Omental fat pad (tissue), 4 donors: ENCODE measurements at places on chromosomes 11 and 22.

- DNase-seq = no peak
Observed at GRCh38 chr11:2863276-2863618, 22.3 kb downstream of the CDKN1C start.

DNA sequence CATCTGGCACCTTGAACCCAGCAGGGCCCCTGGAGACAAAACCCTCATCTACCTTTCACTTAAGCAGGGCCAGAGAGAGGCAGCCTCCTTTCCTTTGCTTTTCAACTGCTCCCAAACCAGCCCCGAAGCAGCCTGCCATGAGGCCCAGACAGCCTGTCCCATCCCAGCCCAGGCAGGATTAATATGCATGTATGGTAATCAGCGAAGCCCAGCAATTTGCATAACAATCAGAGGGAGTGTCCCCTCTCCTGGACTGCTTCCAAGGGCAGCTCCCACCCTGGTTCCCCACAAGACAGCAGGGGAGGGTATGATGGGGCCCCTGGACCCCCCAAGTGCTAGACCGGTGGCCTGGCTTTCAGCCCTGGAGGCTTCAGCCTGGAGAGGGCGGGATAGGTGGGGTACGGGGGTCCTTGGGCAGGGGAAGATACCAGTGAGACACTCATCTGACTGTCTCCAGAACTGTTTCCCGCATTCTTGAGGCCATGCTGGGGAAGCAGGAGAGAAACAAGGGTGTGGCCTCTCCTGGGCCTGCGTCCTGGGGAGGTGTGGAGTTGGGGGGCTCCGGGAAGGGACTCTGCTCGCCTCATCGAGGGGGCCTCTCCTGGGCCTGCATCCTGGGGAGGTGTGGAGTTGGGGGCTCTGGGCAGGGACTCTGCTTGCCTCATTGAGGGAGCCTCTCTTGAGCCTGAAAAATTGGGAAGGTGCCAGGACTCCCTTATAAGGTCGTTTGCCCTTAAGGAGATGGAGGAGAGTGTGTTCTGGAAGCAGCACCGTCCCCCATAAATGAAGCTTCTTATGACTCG lies 93.2 kb upstream of the PRR5 start:
- DNase-seq = no peak

GRCh38 chr11:132099692-132100091 lies 729.3 kb downstream of the NTM start:
- no peak for DNase-seq

DNA sequence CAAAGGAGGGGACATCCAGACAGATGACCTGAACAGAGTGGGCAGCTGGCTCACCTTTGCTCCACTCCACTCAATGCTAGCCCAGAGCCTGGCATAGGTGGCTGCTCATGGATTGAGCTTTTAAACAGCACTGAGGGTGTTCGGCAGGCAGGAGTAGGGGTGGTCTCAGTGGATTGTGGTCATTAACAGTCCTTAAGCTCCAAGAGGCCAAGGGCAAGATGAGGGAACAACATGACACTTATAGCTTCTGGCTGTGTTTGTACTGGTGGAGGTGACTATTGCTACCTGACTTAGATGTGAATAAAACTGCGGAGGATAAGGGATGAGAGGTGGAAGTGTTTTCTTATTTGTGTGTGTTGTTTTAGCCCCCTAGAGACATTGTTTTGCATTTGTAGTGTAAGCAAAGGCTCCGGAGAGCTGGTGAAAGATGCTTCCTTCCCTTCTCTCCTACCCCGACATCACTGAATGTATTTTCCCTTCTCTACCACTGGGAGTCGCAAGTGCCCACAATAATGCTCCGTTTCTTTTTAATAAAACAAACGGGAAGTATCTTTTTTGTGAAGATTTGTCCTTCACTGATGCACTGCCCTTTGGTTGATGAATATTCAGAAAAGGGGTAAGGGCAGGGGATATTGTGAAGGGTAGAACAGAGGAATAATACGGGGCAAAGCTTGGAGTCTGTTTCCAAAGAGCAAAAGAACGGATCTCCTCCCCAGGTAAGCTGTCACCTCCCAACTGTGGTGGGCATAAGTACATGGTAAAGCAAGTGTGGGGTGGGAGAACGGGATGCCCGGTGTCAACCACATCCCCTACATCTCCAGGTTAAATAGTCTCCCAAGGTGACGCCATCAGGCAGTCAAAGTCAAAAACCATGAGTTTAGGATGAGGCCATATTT lies 27.5 kb upstream of the MTNR1B start:
- no peak for DNase-seq

GRCh38 chr22:46269564-46269963 lies 1.8 kb downstream of the TTC38 start:
- DNase-seq = no peak

GRCh38 chr22:48331266-48331665 lies 1496.4 kb downstream of the BRD1 start:
- DNase-seq = no peak

DNA sequence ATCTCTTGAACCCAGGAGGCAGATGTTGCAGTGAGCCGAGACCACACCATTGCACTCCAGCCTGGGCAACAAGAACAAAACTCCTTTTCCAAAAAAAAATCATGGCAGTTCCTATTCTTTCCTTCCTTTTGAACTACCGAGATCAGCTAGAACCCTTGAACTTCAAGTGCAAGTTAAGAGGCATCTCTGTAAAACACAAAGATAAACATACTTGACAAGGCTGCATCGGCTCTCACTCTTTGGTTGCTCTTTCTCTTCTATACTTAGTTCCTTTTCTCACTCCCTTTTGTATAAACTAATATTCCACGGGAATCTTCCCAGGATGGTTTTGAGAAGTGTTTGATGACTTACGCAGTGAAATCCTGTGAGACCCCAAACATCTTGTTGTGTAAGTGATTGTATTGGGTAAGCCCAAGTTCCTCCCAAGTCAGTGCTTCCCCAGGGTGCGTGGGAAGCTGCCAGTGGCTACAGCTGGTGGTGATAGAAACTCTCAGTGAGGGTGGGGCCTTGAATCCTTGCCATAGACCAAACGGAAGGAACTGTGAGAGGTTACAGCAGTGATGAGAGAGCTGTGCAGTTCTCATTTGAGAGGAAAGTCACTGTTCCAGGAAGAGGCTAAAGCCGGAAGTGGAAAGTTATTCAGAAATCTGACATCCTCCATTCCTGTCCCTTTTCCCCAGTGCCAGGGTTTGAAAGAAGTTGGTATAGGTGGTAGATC lies 24.1 kb upstream of the CDC42EP2 start:
- DNase-seq = peak; percentile 85

GRCh38 chr11:120184946-120185705 lies 25.7 kb upstream of the OAF start:
- peak; percentile 33 for DNase-seq

- DNase-seq = no peak
Observed at GRCh38 chr11:35003658-35004057, 87.2 kb downstream of the PDHX start.
